CD4-positive, alpha-beta T cell treated with Interleukin-2 at 100 ng/mL for 4 hours (primary cell): ENCODE measurements at places on chromosomes 2 and 18.

GRCh38 chr2:161965994-161966393 is 108.0 kb downstream of the DPP4 start:
- DNase-seq, result peak; percentile 24

DNA sequence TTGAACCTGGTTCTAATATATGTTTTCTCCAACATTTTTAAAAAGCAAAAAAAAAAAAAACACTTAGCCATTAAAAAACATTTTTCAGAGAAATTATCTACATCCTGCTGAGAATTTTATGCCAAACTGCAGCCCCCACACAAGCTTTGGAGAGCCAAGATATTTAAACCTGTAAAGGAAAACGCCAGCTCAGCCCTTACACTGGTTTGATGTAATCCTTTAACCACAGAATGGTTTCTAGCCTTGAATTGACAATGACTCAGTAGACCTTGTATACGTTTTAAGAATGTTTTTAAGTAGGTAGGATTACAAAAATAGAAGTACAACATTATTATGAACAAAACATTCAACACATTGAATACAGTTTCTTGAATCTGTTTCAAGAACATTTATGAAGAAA is 113.6 kb downstream of the BABAM2 start:
- DNase-seq, result peak; percentile 13

DNA sequence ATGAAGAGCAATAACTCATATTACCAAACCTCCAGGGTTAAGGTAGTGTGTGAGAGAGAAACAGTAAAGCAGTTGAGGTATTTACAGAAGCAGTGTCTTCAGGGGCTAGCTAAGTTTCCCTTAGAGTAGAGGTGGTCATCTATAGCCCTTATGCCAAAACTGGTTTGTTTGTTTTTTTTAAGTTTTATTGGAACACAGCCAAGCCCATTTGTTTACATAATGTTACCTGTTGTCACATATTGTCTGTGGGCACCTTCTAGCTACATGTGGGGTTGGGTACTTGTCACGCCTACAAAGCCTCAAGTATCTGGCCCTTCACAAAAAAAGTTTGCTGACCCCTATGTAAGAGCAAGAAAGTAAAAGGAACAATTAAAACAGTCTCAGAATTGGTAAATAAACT is 39.4 kb downstream of the ACTR2 start:
- no peak for DNase-seq

- no peak for DNase-seq
Measured at GRCh38 chr2:200378652-200379290, 72.3 kb downstream of the SPATS2L start.

DNA sequence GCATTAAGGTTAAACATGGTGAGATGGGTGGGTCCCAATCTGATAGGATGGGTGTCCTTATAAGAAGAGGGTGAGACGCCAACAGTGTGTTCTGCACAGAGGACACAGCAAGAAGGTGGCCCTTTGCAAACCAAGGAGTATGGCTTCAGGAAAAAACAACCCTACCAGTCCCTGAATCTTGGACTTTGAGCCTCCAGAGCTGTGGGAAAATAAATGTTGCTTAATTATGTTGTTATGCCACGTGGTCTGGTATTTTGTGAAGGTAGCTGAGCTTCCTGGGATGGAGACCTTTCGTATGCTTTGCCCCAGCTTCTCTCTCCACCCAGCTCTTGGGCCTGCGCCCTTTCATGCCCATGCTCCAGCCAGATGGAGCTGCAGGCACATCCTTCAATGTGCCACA is 114.2 kb upstream of the EPC2 start:
- no peak for DNase-seq

DNA sequence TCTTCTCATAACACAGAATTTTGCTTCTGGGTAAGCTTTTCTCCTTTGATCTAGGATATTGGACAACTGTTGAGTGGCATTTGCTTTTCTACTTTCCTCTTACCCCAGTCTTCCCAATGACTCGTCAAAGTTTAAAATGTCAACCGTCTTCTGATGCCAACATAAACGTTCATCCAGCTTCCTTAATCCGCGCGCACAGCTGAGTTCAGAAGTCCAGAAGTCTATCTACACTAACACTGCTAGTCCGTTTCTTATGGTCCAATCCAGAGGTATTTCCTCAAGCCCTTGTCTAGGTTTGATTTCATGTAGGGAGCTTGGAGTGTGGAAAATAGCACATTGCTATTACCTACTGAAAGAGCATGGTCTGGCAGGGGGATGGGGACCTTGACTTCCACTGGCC is 48.7 kb downstream of the MFSD6 start:
- no peak for DNase-seq

- no peak for DNase-seq
Measured at GRCh38 chr2:101795033-101795432, 97.5 kb downstream of the MAP4K4 start.

DNA sequence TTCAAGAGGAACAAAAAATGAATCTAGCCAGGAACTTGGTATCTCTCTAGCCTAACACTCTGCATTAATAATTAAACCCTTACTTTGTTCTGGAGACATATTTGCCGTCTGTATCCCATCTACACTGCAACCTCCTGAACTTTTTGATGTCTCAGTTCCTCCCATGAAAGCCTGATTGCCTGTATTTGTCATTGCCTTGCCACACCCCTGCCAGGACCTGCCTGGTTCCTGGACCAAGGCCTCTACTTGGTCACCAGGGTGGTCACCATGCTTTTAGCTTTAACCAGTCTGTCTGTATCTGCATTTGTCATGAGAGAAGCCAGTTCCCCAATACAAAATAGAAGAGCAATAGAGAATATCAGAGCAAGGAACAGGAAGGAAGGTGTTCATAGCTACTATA is 58.8 kb upstream of the NOL4 start:
- DNase-seq, result no peak

DNA sequence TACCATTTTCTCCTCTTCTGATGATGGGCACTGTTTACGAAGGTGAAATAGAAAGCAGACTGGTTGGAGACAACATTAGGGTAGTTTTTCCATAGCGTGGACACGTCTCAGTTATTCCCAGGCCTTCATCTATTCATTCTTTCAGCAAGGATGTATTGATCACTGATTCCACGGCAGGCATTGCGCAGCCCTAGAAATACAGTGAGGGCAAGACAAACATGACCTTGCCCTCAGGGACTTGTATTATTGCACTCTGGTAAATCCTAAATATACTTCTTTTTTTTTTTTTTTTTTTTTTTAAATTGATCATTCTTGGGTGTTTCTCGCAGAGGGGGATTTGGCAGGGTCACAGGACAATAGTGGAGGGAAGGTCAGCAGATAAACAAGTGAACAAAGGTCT is 167.3 kb upstream of the SPRED2 start:
- no peak for DNase-seq

GRCh38 chr2:189363559-189363958 is 77.7 kb upstream of the WDR75 start:
- no peak for DNase-seq

DNA sequence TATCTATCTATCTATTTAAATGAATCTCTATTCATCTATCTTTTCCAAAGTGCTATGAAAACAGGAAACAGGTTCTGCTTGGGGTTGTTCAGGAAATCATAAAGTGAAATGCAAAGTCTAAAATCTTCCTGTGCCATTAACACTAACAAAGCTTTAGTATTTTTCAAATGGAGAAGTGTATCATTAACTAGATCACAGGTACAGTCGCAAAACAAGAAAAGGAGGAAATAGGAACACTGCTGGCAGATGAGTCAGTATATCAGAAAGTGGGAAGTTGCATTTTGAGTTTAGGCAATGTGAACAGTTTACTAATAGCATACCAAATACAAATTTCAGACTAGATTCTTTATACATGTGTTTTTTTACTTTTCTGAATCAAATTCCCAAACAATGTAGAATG is 888.5 kb upstream of the FSHR start:
- no peak for DNase-seq

DNA sequence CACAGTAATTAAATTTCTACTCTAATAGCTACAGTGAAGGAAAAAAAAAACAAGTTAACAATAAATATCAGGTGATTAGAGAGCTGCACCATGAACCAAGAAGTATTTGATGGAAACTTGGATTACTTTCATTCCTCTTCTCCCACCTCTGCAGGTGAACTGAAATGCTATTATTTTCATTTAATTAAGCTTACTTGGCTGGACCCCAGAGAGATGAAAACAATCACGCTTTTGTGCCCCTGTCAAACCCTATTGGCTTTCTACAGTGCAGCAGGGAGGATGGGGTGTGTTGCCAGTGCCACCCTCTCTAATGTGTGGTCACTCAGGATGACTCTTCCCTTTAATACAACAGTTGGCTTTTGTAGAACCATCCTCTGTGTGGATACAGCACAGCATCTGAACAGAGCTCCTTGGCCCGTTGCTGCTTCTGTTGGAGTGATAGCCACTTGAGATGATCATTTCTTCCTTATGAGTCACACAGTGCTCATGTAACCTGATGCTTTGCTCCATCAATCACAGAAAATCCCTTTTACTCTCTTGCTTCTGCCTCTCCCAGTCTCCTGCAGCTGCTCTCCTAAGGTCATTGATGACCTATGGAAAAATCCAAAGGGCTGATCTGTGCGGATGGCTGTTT is 5.5 kb upstream of the ARL4C start:
- DNase-seq, result no peak

- no peak for DNase-seq
Measured at GRCh38 chr18:8766559-8767293, 61.4 kb downstream of the MTCL1 start.

DNA sequence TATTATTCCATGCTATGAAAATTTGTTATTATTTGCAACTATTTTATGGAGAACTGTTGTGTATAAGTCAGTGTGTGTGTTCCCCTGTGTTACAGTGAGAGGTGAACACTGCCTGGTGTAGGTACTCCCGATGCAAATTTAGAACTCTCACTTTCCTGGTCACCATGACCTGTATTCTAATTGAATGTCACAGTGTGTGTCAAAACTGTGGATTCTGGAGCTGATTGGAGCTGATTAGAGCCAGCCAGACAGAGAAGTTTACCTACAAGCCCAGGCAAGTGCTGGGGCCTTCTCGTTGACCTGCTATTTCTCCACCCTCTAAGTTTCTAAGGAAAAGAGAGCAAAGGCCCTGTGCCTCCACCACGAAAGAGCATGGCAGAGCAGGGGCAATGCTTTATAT is 216.0 kb downstream of the NYAP2 start:
- no peak for DNase-seq

DNA sequence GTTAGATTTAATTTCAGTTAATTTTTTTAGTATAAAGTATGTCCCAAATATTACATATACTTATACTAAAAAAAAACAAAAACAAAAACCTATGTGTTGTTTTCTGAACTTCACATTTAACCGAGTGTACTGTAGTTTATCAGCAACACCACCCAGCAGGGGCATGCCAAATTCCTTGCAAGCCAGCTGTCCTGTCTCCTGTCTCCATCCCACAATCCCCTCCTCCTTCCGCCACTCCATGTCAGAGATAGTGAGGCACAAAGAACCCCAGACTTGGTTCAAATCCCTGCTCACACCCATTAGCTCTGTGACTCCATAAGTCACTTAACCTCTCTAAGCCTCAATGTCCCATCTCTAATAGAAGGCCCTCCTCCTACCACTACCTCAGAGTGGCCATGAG is 9.4 kb downstream of the CHST10 start:
- DNase-seq, result no peak
